ENCODE measurements at places on chromosomes 16 and 17.

DNA sequence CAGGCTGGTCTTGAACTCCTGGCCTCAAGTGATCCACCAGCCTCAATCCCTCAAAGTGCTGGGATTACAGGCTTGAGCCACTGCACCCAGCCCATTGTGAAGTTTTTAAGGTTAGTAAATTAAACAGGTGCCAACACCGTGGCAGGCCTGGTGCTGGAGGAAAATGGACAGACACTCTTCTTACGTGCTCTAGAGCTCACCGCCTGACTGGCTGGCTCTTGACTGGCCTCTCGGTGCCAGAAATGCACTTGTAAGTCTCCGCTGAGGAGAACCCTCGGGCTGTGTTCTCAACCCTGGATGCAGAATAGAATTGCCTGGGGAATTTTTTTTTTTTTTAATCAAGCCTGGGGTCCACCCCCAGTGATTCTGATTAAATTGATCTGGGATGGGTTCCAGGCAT lies 10.3 kb upstream of the HAS3 start:
- no peak for DNase-seq

DNA sequence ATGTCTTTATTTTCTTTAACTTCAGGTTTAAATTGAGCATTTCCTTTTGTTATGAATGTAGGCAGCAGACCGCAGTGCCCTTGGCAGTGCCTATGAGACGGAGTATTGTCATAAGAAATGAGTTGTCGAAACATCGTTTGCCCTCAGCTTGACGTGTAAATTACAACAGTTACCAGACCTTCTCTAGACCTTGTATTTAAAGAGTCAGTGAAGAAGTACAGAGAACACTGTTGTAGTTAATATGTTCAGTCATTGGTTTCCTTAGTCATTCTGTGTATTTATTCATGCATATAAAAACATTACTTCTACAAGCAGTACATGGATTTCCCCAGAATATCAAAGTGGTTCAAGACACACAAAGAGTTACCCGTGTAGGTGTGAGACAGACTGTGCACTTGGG lies 19.0 kb downstream of the IRF8 start:
- no peak for DNase-seq

DNA sequence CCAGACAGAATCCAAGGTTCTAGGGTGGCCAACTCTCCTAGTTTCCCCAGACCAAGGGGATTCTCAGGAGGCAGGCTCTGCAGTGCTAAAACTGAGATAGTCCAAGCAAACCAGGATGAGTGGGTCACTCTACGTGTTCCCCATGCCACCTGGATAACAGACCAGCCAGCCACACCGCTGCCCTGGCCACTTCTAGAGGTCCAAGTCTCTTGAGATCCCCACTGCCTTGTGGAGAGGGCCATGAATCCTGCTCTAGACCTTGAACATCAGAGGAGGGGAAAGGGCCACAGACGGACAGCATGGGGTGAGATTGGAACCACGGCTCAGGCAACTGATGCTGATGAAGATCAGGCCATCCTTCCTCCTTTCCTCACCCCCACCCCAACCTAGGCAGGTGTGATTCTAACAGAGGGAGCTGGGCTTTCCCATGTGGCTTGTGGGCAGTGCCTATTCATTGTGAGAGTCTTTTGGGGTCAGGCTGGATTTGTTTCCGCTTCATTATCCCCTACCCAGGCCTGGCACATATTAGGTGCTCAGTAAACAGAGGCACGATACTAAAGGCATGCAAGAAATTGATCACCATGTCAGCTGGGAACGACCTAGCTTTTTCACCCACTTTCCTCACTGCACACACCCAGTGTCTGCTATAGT lies 16.8 kb upstream of the TVP23A start:
- DNase-seq: no peak

- no peak for DNase-seq
Measured at GRCh38 chr16:21989751-21990150, 11.2 kb downstream of the PDZD9 start.

DNA sequence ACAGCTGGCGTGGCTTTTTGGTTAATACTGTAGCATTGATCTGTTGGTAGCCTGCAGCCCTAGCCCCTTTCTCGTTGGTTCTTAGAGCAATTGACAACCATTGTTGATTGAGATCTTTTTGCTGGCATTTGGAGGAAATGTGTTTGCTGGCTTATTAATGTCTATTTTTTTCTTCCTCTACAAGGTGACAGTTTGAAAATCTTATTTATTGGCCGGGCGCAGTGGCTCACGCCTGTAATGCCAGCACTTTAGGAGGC lies 1.8 kb downstream of the ATXN2L start:
- DNase-seq: no peak
